ENCODE measurements at places on chromosomes 16 and 17.

- DNase-seq: no peak
Observed at GRCh38 chr16:86566601-86566965, at the start of gene FOXC2. Gene FOXC2, plus strand, starts transcription at chr16:86566829. Its CDS starts 507 bp downstream, at chr16:86567336.

- DNase-seq: peak; percentile 20
Observed at GRCh38 chr17:78883533-78884131, 19.4 kb downstream of the CEP295NL start.

DNA sequence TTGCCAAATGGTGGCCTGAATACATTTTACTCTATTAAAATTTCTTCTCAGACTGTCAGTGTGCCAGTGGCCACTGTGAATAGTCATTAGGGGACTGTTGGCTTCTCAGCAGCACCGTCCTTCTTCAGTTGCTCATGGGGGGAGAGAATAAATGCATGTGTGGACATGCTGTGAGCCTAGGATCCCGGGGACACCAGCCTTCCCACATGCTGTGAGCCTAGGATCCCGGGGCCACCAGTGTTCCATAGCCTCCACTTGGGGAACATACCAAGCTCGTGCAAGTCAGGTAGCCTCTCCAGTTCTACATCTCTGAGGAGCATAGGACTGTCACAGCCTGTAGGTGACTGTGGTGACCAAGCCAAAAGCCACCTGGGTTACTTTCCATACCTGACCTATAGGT lies 51.5 kb downstream of the BANP start:
- DNase-seq: no peak

GRCh38 chr16:13553453-13553985 lies 366.4 kb upstream of the ERCC4 start:
- no peak for DNase-seq

DNA sequence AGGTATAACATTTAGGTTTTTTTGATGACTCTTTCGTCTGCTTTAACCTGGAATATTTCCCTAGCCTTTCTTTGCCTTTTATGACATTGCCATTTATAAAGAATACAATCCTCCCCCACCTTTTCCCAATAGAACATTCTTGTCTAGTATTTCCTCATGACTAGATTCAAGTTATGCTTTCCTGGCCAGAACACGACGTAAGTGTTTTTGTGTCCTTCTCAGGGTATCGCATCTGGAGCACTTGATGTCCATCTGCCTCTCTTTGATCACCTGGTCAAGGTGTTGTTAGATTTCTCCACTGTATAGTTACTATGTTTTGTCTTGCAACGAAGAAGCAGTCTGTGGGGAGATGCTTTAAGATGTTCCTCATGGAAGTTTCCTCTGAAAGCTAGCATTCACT lies 87.4 kb downstream of the MSI2 start:
- no peak for DNase-seq

GRCh38 chr17:5630434-5630833 lies 46.1 kb upstream of the NLRP1 start:
- DNase-seq: no peak

DNA sequence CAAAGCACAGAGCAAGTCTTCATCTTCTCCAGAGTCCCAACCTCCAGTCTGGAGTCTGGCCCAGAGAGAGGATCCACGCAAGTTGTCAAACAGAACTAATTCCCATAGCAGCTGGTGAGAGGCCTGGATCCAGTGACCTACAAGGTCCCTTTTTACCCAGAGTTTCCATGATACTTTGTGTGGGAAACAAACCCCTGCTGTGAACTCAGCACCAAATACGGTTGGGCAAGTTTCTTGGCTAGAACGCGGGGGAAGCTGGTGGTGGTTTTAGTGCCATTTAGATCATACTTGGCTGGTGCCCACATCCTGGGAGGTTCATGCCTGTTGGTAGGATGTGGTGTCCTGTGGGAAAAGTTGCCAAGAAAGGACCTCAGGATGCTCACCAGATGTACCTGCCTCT lies 18.1 kb downstream of the TMC7 start:
- no peak for DNase-seq

GRCh38 chr17:56808503-56808902 lies 25.2 kb downstream of the C17orf67 start:
- DNase-seq: no peak

- DNase-seq: no peak
Observed at GRCh38 chr17:13635951-13636350, 34.2 kb upstream of the HS3ST3A1 start.

GRCh38 chr17:74133740-74134139 lies 69.7 kb upstream of the RPL38 start:
- DNase-seq: no peak

DNA sequence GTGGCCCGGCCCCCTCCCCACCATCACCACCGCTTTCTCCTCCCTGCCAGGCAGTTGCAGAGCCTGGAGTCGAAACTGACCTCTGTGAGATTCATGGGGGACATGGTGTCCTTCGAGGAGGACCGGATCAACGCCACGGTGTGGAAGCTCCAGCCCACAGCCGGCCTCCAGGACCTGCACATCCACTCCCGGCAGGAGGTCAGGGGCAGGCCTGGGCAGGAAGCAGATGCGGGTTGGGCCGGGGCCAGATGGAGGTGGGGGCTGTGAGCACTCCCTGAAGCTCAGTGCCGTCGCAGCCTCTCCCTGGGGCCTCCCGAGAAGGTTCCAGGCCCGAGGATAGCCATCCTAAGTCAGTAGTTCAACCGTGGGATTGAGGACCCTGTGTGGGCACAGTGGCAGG lies 14.2 kb upstream of the ADGRG3 start:
- DNase-seq: no peak

DNA sequence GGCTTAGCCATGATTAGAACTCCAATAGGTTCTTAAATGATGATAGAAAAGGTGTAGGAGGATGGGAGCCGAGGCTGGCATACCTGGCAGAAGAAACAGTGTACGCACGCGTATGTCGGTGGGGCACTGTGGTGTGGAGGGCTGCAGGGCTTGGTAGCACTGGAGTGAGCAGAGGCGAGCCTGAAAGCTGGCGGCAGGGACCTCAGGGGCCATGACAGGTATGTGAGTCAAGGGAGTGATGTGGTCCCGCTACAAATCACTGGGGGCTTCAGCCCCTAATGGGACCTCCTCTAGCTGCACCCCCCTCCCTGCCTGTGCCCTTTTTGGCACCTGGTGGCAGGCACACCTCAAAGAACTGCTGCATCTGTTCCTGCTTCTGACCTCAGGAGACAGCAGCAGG lies 67.3 kb downstream of the RAI1 start:
- no peak for DNase-seq

- DNase-seq: no peak
Observed at GRCh38 chr16:59122262-59122537, 388.1 kb upstream of the GOT2 start.

GRCh38 chr17:59811209-59811608 lies 81.5 kb downstream of the TUBD1 start:
- no peak for DNase-seq

DNA sequence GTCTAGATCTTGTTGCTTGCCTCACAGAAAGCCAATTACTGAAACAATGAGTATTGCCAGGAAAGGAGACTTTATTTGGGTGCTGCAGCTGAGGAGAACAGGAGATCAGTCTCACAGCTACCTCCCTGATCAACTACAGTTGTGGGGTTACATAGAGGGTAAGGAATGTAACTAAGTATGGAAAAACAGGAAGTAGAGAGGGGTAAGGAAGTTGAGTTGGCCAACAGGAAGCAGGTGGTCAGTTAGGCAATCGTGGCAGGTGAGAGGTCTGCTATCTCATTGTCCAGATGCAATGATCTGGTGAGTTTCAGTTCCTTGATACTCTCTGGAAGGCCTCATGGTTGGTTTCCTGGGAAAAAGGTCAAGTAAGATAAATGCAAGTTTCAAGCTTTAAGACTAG lies 333.1 kb upstream of the GOT2 start:
- DNase-seq: no peak

- no peak for DNase-seq
Observed at GRCh38 chr16:83520596-83520995, 287.2 kb upstream of the HSBP1 start.

DNA sequence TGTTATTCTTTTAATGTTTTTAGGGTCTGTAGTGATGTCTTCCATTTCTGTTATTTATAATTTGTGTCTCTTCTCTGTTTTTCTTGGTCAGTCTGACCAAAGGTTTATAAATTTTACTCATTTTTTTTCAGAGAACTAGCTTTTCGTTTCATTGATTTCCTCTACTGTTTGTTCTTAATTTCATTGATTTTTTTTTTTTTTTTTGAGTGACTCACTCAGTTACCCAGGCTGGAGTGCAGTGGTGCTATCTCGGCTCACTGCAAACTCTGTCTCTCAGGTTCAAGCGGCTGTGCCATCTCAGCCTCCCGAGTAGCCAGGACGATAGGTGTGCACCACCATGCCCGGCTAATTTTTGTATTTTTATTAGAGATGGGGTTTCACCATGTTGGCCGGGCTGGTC lies 12.6 kb upstream of the UBTF start:
- DNase-seq: no peak

DNA sequence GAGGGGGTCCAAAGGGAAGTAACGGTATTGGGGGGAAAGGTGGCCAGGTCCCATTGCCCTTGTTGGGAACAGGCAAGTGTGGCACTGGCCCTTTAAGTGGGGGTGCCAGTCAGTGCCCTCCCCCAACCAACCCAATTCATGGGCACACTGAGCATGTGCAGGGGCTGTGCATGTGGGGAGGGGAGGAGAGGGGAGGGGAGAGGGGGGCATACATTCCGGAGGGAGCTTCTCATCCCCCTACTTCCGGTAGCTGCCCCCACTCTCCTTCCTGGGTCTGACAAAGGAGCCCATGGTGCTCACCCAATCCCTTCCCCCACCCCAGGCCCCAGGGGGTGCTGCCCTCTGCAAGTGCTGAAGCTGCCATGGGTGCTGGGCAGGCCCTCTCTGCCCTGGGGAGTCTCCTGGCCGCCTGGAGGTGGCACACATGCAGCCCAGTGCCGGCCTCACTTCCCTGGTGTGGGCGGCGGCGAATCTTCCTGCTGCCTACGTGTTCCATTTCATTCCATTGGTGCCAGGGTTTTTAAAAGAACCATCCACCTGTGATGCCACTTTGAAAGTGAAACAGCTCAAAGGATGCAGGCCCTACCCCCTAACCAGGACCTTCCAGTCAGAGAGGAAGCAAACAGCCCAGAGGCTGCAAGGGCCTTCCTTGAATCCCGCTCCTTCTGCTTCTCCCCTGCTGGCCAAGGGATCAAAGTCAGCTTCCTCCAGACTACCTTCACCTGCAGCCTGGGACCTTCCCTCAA lies 11.0 kb downstream of the HEXIM2 start:
- no peak for DNase-seq

- DNase-seq: no peak
Observed at GRCh38 chr17:78971756-78972506, 7.8 kb downstream of the LGALS3BP start.

GRCh38 chr17:76911299-76912017 lies 43.3 kb downstream of the MGAT5B start:
- DNase-seq: no peak

DNA sequence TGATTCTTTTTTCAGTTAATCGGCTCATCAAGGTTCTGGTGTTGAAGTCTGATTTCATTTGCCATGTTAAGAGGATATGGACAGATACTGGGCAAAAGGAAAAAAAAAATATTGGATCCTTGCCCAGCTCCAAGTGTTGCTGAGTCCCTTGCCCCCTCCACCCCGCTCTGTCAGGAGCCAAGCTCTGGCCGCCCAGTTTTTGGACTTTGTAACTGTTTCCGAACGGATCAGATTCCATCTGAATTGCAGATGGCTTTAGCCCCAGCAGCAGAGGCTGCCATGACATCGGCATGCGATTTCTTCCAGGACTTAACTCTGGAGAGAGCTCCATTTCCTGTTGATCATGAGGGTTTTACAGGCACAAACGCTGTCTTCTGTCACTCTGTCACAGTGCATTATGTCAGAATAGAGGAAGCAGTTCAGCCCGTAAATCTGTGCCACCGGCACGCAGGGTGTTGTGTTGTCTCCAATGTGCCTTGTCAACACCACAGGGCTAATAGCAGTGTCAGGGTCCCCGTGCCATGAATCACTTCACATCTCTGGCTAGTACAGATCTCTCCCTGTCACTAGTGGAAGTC lies 615.6 kb downstream of the MAF start:
- DNase-seq: no peak

DNA sequence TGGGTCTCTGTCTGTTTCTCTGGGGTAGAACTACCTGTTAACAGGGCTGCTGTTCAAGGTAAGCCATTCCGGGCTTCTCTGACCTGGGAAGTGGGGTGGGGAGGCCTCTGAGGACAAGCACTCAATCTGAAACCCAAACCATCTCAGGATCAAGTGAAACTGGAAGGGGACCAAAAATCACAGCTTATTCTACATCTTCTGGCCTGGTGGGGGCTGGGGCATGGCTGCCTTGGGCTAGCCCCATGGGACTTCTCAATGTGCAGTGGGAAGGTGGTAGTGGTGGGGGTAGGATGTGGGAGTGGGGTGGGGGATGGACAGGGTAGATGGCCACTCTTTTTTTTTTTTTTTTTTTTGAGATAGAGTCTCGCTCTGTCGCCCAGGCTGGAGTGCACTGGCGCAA lies 5.5 kb downstream of the FLOT2 start:
- no peak for DNase-seq

- no peak for DNase-seq
Observed at GRCh38 chr17:32484041-32484461, 2.7 kb upstream of the CDK5R1 start.

DNA sequence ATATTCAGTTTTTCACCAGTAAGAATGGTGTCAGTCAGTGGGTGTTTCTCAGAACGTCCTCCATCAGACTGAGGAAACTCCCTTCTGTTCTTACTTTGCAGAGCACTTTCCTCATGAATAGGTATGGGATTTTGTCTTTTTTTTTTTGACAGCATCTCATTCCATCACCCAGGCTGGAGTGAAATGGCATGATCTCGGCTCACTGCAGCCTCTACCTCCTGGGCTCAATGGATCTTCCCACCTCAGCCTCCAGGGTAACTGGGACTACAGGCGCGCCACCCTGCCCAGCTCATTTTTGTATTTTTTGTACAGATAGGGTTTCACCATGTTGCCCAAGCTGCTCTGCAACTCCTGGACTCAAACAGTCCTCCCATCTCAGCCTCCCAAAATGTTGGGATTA lies 130.3 kb downstream of the ZNF778 start:
- DNase-seq: no peak

- DNase-seq: no peak
Observed at GRCh38 chr16:8572919-8573724, 17.2 kb downstream of the TMEM114 start.

DNA sequence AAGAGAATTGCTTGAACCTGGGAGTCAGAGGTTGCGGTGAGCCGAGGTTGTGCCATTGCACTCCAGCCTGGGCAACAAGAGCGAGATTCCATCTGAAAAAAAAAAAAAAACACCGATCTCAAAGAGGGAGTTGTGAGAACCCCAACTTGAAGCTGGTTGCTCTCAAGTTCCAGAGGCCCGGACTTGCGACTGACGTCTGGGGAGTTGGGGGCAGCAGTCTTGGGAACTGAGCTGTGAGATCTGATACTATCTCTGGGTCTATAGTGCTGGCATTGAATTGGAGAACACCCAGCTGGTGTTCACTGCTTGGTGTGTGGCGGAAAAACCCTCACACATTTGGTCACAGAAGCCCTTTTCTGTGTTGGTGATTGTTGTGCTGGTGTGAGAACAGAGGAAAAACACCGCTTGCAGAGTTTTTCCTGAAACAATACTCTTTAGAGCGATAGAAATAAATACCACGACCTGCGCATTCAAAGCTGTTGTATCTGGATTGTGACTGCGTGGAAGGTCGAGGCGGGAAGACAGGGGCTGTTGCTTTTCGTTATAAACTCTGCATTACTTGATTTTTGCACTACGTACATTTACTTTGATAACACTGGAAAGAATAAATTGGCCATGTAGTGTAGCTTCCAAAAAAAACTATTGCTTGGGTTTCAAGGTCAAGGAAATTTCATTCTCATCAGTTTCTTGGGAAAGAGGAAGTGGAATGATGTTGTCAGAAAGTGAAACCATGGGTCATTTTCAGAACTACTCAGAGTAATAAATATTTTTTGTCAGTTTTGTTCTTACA lies 8.8 kb downstream of the SCIMP start:
- DNase-seq: no peak

GRCh38 chr17:36849871-36850348 lies 87.4 kb upstream of the LHX1 start:
- DNase-seq: no peak

Data from NCI-H748 treated with DMSO at 0.1 percent for 48 hours (cell line).